ENCODE measurements at places on chromosomes 5 and 9.

DNA sequence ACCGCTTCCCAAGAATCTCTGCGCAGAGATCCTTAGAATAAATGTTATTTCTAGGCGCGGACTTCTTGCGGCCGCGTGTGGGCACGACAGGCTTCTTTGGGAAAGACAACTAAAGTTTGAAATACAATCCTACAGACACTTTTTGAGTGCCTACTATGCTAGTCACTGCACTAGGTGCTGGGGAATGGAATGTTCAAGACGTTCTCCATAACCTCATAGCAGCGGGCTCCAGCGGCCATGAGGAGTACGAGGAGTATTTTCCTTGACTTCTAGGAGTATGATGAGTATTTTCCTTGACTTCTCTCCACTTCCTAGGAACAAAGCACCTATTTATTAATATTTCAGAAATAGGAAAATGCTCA lies 636 bp upstream of the PWWP2A start:
- DNase-seq, result no peak

- no peak for DNase-seq
Observed at GRCh38 chr9:93821307-93821703, 133.8 kb downstream of the BARX1 start.

DNA sequence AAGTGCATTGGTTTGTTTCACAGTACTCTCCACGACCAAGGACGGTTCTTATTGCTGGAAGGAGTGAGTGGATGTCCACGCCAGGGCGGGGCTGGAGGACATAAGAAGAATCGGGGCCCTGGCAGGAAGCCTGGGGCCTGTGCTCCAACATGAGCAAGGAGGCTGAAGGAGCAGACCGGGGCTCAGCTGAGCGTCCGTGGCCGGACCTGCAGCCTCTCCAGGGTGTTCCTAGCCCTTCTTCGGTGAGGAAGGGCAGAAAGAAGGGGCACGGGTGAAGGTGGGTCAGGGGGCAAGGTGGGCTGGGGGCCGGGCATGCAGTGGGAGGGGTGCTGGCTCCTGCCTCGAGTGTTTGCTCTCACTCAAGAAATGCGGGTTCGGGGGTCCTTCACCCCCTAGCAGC lies 18.1 kb downstream of the FAM78A start:
- no peak for DNase-seq

DNA sequence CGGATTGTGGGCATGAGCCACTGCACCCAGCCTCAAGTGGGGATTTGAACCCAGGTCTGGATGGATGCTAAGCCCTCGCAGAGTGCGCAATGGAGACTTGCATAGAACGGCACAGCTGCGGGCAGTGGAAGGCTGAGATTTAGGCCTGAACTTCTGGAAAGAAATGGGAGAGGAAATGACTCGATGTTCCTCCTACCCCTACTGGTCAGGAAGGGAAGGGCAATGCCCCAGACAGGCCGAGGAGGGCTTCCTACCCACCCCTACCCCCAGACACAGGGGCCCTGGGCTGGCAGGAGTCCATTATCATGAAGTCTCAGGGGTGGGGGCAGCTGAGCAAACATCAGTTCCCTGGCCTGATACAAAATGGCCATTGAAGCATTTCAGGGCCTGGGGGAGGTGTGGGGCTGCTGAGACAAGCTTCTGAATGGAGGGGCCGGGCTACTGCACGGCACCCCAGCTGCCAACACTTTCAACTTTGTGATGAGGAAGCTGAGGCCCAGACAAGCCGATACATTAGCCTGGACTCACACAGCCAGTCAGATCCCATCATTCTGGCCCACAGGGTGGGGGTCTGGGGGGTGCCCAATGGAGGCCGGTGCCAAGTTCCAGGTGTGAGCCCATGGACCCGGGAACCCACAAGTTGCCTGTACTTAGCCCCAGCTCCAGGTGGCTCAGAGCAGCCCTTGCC lies 13.5 kb upstream of the WDR38 start:
- peak; percentile 43 for DNase-seq

DNA sequence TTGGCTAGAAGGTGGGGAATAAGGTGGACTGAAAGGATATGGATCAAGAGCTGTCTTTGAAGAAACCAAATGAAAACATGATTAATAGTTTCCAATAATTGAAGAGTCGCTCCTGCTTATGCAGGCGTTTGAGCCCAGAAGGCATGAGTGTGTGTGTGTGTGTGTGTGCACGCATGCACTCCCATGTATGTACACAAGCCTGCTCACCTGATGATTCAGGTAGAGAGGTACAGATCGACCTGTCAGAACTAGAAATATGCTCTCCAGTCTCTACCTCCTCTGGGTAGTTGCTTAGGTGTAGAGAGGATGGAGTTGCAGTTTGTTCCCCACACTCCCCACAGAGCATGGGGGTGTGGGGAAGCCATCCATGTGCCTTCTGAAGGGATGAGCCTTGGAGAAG lies 1.1 kb upstream of the FGF1 start:
- no peak for DNase-seq

- DNase-seq, result no peak
Observed at GRCh38 chr5:1755321-1755949, 44.2 kb downstream of the MRPL36 start.

DNA sequence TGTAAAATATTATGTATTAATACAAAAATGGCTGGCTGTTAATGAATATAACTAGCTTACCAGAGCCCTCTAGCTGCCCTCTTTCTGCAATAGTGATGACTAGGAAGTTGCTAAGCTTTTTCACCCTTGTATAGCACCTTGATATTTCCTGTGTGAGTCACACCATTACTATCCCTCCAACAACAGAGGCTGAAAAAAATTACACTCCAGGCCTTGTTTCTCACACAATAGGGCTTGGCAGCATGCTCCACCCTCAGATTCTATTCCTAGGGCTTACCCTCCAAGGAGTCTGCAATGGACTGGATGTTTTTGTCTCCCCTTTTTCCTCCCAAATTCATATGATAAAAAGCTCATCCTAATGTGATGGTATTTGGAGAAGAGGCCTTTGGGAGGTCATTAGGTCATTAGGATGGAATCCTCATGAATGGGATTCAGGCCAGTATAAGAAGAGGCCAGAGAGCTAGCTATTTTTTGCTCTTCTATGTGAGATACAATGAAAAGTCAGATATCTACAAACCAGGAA lies 184.6 kb upstream of the MAP1B start:
- DNase-seq, result peak; percentile 92

- no peak for DNase-seq
Observed at GRCh38 chr5:66992547-66992946, 204.1 kb downstream of the CD180 start.

- no peak for DNase-seq
Observed at GRCh38 chr9:7710686-7711085, 88.9 kb downstream of the DMAC1 start.

DNA sequence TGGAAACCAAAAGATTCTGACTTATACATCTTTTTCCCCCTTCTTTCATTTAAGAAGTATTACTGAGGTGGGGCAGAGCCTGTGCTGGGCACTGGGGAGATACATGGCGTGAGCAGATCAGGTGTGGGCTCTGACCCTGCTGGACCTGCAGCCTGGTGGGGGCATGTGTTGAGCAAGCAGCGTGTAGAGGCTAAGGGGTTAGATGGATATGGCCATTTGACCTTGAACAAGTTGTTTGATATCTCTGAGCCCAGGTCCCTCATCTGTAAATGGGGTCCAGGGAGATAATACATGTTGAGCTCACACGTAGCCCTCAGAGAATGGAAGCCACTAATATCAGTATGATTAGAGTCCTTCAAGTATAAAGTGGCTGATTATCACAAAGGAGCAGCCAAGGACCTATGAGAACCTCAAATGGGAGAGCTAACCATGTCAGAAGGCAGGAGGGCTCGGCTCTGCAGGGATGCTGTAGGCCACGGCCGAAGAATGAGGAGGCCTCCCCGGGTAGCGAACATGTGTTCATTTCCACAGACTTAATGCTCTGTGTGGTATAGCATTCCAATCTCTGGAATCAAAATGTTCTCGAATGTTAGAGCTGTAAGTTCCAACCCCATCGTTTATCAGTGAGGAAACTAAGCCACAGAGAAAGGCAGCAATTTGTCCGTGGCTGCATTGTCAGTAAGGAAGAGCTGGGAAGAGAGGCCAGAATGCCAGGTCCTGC lies 15.4 kb upstream of the ANGPTL2 start:
- DNase-seq, result no peak

- DNase-seq, result no peak
Observed at GRCh38 chr9:6946583-6947166, 188.9 kb downstream of the KDM4C start.

GRCh38 chr9:23635276-23635675 lies 190.8 kb downstream of the ELAVL2 start:
- DNase-seq, result no peak

Data from cardiac fibroblast (primary cell).